HT-29 (cell line): ENCODE measurements at places on chromosomes 3 and 15.
A peak's percentile ranks its signal among the peaks of the same experiment; 100 is the strongest.

DNA sequence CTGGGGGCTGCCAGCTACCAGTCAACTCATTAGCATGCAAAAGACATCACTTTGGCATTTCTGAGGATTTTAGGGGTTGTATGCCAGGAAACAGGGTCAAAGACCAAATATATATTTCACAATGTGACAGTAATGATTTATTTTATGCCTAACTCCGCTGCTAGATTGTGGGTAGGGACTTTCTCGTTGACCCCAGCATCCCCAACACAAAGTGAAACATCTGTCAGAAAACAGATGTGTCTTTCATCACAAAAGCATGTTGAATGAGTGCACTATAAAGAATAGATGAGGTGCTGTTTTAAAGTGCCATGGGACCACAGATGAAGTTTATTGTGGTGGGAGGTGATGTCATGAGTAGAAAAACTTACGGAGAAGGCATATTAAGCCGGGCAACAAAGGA is 59.7 kb downstream of the ITPR1 start:
- DNase-seq = no peak

GRCh38 chr3:66394019-66394752 is 106.6 kb downstream of the LRIG1 start:
- no peak for DNase-seq

GRCh38 chr3:158107605-158108444 is 1.6 kb upstream of the SHOX2 start:
- DNase-seq = no peak

GRCh38 chr15:98440917-98441316 is 207.4 kb upstream of the IGF1R start:
- DNase-seq = no peak

DNA sequence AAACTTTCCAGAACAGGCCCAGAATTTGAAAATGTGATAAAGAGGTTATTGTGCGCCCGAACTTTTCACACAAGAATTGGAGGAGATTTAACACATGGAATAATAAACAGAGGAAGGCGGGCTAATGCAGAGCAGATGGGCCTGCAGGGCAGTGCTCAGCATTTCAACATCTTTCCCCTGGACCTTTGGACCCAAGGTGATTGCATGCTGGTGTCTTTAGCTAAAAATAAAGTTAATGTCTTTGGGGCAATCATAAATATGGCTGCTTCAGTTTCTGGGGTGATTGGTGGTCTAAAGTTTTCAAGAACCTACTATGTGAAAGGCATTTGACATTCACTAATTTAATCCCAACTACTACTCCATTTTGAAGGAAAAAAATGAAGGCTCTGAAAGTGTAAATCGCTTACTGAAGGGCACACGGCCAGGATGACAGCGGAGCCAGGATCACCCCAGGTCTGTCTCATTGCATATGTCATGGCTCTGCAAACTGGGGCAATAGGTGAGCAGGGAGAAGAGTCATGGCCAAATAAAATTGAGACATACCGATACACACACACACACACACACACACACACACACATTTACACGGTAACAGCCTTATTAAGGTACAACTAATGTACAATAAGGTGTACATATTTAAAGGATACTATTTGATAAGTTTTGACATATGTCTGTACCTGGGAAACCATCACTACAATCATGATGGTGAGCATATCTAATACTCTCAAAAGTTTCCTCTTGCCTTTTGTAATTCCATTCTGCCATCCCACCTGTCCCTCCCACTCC is 243.1 kb upstream of the LRRFIP2 start:
- no peak for DNase-seq

GRCh38 chr15:70023769-70024491 is 73.8 kb downstream of the TLE3 start:
- no peak for DNase-seq

DNA sequence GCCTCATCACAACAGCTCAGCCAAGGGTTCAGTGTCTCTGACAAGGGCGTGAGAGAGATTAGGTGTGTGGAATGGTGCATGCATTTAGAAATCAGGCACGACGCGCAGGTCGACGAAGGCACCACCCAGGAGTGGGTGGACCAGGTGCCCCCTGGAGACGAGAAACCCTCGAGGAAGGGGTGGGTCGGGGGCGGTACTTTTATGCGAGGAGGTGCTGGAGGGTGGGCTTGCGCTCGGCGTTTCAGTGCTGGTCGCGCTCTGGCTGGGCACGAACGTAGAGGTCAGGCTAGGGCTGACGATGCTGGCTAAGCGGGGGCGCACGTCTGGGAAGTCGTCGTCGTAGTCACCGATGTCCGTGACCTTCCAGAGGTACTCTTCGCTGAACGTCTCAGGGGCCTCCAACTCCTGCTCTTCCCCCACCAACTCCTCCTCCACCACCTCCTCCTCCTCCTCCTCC is 393 bp downstream of the ERICH6 start:
- peak; percentile 31 for DNase-seq

GRCh38 chr3:114406286-114406685 is 112.5 kb downstream of the TIGIT start:
- DNase-seq = no peak

DNA sequence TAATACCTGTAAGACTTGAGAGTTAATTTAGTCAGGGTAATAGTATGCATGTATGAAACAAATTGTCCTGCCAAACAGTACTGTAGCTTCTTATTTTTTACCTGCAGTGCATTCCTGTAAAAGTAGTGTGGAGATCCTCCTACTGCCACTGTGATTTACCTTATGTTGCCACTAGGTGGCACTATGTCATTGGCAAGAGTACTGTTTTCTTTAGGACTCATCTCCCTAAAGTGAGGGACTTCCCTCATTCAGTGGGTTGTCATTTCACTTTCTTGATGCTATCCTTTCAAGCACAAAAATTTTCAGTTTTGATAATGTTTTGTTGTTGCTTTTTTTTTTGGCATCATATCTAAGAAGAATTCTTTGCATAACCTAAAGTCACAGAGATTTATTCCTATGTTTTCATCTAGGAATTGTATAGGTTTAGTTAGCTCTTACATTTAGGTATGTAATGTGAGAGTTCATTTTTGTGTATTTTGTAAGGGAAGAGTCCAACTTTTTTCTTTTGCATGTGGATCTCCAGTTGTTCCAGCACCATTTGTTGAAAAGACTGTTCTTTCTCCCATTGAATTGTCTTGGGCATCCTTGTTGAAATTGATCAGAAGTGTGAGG is 105.7 kb downstream of the AKAP13 start:
- DNase-seq = peak; percentile 87

DNA sequence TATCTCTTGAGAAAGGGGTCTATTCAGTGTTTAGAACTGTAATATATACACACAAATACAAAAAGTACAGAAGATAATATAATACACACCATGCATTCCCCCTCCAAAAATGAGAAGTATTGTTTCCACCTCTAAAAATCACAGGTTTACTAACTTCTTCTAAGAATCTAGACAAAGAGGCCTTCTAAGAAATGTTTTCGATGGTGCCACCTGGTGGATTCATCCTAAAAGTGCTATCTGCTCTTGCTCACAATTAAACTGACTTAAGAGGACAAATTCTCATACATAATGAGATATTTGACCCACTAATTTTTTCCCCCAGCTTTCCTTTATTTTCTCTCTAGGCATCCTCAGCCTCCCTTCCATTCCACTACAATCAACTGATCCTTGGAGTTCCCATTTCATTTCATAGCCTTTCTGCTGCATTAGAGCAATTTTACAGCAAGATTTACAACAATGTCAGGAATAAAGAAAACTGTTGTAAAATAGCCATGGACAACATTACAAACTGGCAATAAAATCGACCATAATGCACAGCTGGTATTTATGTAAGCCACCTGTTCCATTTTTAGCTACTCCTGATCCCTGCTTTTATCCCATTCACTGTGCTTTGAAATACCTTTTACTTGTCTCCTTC is 124.6 kb downstream of the ARRDC4 start:
- DNase-seq = peak; percentile 91

DNA sequence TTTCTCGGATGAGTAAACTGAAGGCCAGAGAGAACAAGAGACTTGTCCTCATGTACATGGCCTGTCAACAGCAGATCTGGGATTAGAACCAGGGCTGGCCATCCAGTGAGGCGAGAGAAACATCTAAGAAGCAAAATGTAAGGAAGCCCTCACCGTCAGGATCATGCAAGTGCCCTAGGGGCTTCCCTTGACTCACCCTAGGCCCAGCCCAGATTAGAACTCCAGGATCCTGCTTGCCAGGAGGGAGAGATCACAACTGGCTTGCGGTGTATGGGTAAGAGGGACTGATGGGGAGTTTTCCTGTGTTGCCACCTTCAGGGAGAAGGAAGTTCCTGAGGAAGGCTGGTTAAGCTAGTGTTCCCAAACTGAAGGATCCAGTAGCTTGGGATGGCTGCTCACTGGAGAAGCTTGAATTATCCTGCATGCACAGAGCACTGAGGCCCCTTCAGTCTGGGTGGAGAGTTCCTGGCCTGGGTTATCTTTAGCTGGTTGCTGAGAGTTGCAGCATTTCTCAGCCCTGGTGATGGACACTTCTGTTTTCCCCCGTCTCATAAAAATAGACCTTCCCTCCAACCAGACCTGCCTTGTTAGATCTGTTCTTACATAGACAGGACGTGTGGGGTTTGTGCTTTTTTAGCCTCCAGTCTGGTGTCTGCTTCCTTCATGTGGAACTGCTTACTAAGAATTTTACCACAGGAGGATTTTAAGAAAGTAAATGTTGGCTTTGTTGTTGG is 28.2 kb upstream of the XIRP1 start:
- no peak for DNase-seq

DNA sequence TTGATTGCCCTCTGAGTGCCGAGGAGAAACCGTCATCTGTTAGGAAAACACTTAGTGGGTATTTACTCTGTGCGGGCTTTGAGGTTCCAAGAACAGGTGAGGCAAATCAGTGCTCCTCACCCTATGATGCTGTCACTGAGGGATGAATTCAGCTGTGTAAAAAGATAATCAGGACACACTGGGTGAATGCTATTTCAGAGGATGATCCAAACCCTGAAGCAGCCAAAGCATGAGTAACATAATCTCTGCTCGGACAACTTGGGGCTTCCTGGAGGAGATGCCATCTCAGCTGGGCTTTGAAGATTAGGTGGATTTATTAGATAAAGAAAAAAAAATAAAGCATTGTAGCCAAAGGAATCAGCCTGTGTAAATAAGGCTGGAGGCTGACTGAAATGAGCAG is 10.5 kb upstream of the GADL1 start:
- no peak for DNase-seq

DNA sequence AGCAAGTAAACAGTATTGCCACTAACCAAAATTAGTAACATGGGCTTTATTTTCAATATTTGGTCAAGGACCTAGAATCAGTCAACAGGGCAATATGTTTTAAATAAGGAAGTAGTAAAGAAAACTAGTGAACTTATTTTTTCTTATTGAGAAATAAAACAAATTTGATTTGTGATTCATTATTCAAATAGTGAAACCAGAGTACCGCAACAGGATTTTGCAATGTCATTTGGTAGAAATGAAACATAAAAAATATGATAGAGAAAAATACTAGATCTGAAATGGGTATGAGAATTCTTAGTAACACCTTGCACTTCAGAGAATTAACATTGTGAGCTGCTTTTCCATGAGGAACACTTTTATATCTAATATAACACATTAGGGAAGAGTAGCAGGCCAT is 291.8 kb upstream of the GBE1 start:
- no peak for DNase-seq

DNA sequence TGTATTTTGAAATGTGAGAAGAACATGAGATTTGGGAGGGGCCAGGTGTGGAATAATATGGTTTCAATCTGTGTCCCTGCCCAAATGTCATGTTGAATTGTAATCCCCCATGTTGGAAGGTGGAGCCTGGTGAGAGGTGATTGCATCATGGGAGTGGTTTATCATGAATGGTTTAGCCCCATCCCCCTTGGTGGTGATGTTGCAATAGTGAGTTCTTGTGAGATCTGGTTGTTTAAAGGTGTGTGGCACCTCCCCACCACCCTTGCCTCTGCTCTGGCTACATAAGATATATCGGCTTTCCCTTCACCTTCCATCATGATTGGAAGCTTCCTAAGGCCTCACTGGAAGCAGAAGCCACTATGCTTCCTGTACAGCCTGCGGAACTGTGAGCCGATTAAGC is 23.9 kb upstream of the TMEM108 start:
- no peak for DNase-seq

- no peak for DNase-seq
Measured at GRCh38 chr15:95693917-95694316, 636.6 kb upstream of the NR2F2 start.

DNA sequence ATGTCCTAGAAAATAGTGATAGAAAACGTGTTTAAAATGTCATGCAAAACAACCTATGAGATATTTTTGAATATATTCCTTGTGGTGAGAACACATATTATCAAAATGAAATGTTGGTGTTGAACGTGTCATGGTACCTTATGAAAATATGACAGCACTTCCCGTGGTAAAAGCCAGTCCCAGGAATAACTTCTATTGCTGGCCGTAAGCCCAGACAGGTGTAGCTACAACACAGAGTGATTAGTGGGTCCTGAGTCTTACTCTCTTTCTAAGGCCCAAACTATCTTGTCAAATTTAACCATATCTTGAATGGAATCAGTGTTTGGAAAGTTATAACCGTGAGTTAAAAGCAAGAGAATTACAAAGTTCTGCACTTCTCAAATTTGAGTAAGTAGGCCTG is 24.1 kb downstream of the RARB start:
- DNase-seq = no peak

DNA sequence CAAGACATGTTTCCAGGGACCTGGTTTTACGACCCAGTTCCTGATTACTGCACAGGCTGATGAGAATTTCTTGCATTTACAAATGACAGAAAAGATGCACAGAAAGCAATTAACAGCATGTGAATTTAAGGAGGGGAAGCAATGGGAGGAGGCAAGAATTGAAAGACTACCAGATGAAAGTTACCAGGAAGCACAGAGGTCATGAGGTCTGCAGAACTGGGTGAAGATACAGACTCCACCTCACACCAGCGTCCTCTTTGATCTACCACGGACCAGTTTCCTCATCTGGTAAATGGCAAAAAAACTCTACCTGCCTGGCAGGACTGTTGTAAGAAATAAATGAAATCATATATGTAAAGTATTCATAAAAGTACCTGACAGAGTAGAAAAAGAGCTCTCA is 266.0 kb downstream of the MAGI1 start:
- DNase-seq = peak; percentile 3
